ENCODE measurements at places on chromosomes 4 and X.

- no peak for DNase-seq
Observed at GRCh38 chrX:33908898-33909297, 223.2 kb downstream of the FAM47A start.

DNA sequence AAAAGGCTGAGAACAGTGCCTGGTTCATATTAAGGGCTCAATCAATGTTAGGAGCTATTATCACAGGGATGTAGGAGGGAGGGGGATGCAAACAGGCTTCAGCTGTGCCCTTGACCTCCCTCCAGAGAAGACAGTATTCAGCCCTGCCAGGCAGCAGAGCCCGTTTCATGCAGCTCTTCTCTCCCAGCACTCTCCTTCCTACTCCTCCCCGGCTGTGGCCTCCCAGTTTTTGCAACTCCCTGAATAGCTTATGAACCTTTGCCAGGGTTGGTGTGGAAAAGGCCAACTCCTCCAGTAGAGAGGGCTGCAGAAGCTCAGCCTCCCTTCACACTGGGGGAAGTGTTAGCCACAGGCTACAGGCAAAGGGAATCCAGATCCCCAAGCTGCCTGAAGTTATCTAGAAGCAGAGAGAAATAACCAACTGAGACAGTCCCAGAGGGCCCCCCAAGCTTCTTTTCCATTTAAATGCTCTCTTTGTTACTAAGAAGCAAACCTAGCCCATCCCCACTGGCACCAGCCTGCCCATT, 31.7 kb upstream of the APLN start:
- DNase-seq, result no peak

DNA sequence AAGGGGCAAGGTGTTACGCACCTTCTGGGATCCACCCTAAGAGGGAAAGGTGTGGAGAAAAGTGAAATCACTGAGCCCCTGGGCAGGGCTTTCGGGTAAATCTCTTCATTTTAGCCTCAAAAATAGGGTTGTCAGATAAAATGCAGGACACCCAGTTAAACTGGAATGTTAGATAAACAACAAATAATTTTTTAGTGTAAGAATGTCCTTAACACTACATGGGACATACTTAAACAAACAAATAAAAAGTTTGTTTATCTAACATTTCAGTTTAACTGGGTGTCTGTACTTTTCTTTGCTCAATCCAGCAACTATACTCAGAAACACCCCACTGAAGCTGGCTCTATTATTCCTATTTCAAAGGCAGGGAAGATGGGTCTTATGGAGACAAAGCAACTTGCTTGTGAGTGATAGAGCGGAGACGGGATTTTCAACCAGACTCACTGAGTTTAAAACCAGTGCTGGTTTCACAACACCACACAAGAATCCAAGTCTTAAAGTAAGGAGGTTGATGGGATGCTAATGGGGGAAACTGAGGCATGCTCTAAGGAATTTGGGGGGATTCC, 144.8 kb upstream of the RBPJ start:
- no peak for DNase-seq

DNA sequence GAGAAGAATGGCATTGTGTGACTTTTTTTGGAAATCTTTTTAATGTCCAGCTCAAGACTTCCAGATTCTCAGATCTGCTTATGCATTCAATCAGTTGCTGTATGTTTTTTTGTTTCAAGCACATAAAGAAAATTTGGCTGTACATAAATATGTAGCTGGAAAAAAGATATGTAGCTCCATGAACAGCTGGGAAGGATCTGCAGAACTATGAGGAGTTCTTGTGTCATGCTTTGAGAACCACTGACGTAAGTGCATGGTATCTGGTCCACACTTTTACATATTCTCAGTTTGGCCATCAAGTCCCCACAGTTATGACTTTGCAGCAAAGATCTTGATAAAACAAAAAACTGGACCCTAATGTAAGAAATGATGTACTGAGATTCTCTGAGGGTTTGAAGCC, 165.9 kb downstream of the KIT start:
- no peak for DNase-seq

DNA sequence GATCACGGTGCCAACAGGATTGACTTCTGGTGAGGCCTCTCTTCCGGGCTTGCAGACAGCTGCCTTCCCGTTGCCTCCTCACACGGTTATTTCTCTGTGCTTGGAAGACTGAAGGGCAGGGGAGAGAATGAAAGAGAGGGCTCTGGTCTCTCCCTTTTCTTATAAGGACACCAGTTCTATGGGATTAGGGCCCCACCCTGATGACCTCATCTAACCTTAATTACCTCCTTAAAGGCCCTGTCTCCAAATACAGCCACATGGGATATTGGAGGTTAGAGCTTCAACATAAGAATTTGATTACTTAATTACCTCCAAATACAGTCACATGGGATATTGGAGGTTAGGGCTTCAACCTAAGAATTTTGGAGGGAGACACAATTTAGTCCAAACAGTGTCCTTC, 46.5 kb downstream of the EVC start:
- no peak for DNase-seq

GRCh38 chrX:78029663-78030062, 60.2 kb upstream of the PGAM4 start:
- DNase-seq, result no peak

GRCh38 chr4:112170451-112170993, 25.3 kb downstream of the FAM241A start:
- no peak for DNase-seq

- DNase-seq, result no peak
Observed at GRCh38 chr4:38381788-38382187, 282.2 kb upstream of the KLF3 start.

DNA sequence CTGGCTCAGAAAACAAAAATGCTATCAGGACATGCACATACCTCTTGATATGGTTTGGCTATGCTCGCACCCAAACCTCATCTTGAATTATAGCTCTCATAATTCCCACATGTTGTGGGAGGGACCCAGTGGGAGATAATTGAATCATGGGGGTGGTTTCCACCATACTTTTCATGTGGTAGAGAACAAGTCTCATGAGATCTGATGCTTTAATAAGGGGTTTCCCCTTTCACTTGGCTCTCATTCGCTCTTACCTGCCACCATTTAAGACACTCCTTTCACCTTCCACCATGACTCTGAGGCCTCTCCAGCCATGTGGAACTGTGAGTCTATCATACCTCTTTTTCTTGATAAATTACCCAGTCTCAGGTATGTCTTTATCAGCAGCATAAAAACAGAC, 958.6 kb downstream of the TRAM1L1 start:
- DNase-seq, result no peak

DNA sequence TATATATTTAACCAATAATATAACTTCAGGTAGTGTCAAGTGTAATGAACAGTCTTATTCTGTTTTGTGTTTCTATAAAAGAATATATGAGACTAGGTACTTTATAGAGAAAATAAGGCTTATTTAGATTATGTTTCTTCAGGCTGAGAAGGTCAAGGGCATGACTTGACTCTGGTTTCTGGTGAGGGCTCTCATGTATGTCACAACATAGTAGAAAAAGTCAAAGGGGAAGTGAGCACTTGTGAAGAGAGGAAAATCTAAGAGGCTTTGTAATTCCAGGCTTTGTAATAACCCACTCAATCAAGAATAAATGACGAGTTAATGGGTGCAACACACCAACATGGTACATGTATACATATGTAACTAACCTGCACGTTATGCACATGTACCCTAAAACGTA, 27.6 kb downstream of the PRR32 start:
- DNase-seq, result no peak

- no peak for DNase-seq
Observed at GRCh38 chrX:105120463-105120862, 100.0 kb downstream of the TEX13A start.

DNA sequence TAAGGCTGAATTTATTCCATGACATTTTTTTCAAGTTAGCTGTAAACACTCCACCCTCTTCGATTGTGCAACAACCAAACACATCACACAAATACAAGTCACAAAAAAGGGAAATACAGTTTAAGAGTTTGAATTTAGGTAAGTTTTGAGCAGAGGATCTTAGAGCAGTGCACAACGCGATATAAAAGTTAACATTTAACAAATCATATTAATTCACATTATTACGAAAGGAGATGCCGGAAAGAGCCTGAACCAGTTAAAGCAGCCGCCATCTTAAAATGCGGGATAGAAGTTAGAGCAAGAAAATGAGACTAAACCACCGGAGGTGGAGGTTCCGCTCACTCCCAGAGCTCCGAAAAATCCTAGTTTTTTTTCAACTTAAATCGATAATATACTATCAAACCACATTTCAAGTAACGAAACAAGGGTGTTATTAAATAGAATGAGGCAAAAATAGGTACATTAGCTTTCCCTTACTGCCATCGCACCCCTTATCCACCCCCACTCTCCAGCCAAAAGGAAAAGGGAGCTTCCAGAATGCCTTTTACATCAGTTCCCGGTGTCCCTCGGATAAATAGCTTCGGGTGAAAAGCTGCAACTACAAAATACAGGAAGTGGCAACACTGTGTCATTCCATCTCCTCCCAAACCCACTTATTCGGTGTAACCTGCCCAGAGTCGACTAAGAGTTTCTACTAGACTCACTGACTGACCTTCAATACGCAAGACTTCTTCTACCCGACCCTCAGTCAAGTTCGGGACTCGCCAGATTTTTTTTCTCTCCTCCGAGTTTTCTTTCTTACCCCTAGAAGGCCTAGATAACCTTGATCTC, 1.9 kb downstream of the UBE2D3 start:
- peak; percentile 60 for DNase-seq

- no peak for DNase-seq
Observed at GRCh38 chr4:148288448-148288847, 153.8 kb downstream of the NR3C2 start.

- no peak for DNase-seq
Observed at GRCh38 chrX:133497356-133497755, 82.1 kb upstream of the GPC4 start.

GRCh38 chrX:46653482-46653881, 79.9 kb downstream of the CHST7 start:
- no peak for DNase-seq

DNA sequence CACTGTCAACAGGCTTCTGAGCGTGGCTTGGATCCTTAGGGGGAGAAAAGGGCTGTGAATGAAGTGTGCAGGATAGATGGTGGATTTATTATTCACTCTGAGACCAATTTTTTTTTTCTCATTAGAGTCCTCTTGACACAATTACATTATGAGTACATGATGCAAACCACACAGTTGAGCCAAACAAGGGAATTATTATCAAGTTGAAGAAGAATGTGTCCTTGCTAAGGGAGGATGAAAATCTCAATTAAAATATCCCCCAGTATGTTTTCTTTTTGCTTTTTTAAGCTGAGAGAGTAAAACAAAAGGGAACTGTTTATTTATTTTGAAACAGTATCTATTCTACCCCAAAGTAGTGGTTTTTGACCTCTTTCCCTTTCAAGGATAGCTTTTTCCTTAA, 40.4 kb downstream of the RPS3A start:
- DNase-seq, result no peak

- no peak for DNase-seq
Observed at GRCh38 chr4:35347276-35347675, 897.0 kb downstream of the ARAP2 start.

- DNase-seq, result no peak
Observed at GRCh38 chr4:18435781-18436180, 414.2 kb upstream of the LCORL start.

- no peak for DNase-seq
Observed at GRCh38 chr4:186727169-186727976, 3.7 kb upstream of the FAT1 start.

GRCh38 chr4:139685180-139685579, 19.6 kb downstream of the MGST2 start:
- no peak for DNase-seq

DNA sequence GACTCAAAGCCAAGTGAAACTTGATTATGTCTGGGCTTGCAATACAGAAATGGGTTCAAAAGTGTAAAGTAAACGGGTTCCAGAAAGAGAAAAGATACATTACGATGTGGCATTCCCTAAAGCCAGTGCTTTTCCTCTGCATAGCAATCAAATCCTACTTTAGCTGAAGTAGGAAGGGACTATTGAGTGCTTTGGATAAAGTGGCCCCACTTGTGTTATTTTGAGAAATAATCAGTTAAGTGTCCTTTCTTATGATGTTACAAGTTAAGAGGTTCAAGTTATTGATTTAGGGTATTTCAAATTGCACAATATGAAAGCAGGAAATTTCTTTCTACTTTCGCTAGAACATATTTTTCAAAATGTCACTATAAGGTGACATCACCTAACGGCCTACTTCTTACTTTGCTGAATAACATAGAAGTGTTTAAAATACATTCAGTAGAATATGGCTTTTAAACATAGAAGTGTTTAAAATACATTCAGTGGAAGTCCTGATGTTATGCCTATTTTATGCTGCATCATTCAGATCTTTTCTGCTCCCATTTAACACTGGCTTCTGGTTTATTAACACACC, 235.2 kb downstream of the DTHD1 start:
- no peak for DNase-seq

DNA sequence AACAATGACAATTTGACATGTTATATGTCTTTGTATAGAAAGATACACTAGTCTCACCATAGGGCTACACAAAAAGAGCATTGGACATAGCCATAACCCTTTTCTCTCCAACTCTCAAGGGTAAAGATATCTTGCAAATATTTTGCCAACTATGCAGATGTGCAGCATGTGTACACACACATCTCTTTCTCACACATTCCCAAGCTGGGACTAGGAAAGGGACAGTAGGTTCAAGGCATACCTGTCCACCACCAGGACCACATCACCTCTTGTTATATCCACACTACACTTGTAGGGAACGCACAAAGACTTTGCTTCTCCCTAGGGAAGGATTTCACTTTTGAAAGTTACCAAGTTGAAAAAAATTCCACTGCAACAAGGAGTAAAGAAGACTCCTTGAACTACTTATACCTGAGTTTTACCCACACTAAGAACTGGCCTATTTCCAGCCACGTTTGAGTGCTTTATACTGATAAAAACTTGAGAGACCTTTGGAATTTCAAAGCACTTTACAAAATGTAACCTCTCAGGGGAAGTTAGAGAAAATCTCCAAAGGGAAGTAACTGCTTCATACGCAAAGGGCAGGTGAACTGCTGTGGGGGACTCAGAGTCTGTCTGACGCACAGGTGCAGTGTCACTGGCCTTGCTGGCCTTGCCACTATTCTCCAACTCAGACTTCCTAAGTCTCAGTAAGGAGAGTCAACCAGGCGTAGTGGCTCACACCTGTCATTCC, 36.9 kb downstream of the NR3C2 start:
- no peak for DNase-seq

- DNase-seq, result no peak
Observed at GRCh38 chr4:24842356-24842755, 47.0 kb downstream of the SOD3 start.

- no peak for DNase-seq
Observed at GRCh38 chrX:138858438-138858837, 146.9 kb upstream of the FGF13 start.

DNA sequence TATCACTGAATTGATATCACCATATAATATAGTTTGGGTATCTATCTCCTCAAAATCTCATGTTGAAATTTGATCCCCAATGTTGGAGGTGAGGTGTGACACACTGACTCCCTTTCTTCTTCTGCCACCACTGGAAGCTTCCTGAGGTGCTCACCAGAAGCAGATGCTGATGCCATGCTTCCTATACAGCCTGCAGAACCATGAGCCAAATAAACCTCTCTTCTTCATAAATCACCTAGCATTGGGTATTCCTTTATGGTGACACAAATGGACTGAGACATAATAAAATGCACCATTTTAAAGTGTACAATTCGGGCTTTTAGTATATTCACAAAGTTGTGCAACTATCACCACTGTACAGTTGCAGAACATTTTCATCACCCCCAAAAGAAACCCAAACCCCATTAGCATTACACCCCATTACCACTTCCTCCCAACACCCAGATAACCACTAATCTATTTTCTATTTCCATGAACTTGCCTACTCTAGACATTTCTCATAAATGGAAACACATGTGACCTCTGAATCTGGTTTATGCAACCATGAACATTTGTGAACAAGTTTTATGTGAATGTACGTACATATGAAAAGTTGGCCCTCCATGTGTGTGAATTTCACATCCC, 148.9 kb downstream of the OPHN1 start:
- peak; percentile 5 for DNase-seq

Data from CD4-positive, alpha-beta T cell treated with Interferon alpha-2 for 1 hour (primary cell).